Anterior cingulate cortex (tissue), 58 donors: ENCODE measurements at places on chromosomes 4 and X.

DNA sequence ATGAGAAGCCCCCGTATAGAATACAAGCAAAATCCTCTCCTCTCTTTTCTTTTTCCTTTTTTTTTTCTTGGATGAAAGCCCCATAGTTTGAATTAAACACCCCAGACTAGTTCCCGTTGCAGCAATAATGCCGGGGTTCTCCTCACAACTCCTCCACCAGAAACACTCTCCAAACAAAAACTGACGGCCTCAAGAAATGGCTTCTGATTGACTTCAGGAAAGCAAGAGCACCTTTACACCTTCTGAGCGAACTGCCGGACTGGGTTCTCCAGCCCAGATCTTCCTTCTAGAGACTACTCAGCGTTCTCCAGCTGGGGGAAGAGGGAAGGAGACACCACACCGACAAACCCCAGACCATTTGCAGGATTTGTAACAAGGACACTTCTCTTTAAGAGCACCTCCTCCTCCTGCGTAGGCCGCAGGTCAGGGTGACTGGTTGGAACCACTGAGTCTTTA is 4.0 kb downstream of the HAND2 start:
- DNase-seq, result no peak

DNA sequence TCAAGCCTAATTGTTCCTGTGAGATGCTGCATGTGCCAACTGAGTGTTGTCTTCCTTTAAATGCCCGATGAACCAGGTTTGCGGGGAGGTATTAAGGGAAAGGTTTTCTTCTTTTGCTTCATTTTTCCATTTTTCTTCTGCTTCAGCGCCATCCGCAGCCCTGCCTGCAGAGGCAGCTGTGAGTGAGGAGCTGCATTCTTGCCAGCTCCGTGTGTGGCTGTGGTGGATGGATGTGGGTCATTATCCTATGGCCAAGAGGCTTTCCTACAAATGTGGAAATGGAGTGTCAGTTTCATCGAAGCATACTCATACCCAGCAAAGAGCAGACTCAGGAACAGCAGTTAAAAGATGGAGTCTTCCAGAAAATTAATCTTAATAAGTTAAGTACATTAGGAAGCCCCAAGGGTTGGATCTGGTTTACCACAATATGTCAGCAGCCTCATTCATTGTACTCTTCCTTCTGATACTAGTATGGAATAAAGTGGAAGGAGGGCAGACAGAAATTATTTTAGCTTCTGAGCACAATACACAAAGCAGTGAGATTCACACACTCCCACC is 37.6 kb downstream of the TNIP3 start:
- DNase-seq, result no peak

- no peak for DNase-seq
Measured at GRCh38 chrX:19904778-19905367, 17.5 kb upstream of the SH3KBP1 start.

- DNase-seq, result no peak
Measured at GRCh38 chr4:176638992-176639391, 153.7 kb downstream of the VEGFC start.

GRCh38 chrX:133175162-133175561 is 43.0 kb downstream of the TFDP3 start:
- DNase-seq, result no peak

GRCh38 chr4:26842911-26843310 is 17.7 kb upstream of the STIM2 start:
- no peak for DNase-seq

GRCh38 chr4:119028296-119028695 is 107.3 kb upstream of the MYOZ2 start:
- no peak for DNase-seq
